ENCODE measurements at places on chromosomes 16 and 17. TPM values are rescaled to one million over a fixed set of nuclear protein-coding genes. Genes with fewer than 3 reads are reported as not detected.

DNA sequence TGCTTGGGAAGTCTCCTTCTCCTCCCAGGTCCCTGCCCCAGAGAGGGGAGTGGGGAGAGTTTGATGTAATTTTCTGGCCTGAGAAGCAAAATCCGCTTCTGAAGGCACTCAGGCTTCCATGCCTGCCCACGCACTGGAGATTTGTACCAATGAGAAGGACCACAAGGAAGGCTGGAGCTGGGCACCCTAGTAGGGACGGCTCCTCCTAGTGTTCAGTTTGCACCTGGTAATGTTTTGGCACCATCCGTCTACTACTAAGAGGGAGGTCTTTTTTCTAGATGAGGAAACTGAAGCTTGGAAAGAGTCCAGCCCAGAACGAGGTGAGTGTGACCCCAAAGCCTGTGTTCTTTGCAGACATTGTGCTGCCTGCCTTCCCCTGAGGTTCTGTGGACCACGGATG lies 83.6 kb upstream of the NLRP1 start:
- H3K36me3 ChIP-seq: no peaks in the 10 kb centered on the region
- no peaks in the 10 kb centered on the region for H3K4me1 ChIP-seq
- H3K27ac ChIP-seq: no peak overlapping the region
- no peak overlapping the region for H3K4me3 ChIP-seq
- DNase-seq: no peak
- peaks cover 15% of the 10 kb centered on the region for H3K27me3 ChIP-seq

DNA sequence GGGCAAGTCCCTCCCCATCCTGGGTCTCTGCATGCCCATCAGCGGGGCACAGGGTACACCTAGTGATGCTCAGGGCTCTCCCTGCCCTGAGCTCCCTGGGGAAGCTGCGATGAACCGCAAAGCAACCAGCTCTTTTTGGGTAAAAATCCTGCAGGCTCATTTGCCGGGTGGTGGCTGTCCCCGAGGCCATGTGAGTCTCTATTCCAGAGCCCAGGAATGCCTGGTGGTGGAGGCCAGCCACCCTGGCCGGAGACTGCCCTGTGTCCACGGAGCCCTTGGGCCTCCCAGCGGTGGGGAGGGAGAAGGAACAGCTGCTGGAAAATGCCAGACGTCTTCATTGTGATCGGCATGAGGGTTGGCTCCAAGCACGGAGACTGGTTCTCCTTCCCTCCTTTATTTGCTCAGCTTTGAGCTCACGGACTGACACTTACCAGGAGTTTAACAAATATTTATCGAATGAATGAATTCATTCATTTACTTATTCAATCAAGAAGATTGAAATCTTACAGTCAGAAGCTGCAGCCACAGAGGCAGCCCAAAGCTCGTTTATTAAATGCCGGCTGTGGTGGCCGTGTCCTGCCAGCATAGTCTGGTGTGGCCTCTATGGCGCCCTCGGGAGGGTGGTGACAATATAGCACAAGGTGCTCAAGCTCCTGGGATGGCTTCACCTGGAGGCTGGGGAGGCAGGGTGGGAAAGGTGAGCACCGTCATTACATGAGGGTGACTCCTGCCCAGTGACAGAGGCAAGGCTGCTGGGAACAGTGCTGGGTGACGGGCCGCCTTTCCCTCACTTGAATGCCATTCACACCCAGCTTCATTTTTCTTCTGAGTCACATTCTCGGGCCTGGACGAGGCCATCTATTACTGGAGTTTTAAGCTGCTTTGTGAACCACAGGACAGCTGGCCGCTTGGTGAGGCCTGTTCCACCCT lies 31.1 kb upstream of the JPH3 start:
- DNase-seq: no peak
- H3K4me3 ChIP-seq: no peak overlapping the region
- no peaks in the 10 kb centered on the region for H3K36me3 ChIP-seq
- H3K4me1 ChIP-seq: no peaks in the 10 kb centered on the region

DNA sequence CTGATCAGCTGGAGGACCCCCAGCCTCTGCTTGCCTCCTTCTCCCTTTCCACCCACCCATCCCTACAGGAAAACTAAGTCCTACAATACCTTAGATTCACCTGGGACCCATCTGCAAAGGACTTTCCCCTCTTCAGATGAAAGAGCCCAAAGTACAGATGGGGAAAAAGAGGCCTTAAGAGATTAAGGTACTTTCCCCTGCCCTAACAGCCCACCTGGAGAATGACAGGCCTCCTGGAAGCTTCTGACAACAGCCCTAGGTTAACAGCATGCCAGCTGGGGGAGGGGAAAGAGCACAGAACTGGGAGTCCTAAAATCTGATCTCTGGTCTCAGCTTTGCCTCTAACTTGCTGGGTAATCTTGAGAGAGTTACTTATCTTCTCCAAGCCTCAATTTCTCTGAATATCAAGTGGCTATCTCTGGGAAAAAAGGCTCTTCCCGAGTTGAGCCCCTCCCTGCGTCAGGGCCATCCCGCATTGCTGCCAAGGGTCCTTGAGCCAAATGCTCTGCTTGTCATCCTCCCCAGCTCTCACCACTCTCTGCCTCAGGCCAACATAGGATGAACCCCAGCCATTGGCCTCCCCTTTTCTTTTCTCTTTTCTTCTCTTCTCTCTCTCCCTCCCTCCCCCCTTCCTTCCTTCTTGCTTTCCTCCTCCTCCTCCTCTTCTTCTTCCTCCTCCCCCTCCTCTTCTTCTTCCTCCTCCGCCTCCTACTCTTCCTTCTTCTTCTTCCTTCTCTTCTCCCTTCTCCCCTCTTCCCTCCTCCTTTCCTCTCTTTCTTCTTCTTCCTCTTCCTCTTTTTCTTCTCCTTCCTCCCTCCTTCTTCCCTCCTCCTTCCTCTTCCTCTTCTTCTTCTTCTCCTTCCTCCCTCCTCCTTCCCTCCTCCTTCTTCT lies 22.5 kb upstream of the SP6 start:
- no peaks in the 10 kb centered on the region for H3K36me3 ChIP-seq
- no peak overlapping the region for H3K27ac ChIP-seq
- H3K4me1 ChIP-seq: peaks cover 5% of the 10 kb centered on the region

Gene TRPV2
- total RNA-seq: 1.3 TPM
